CD4-positive, alpha-beta T cell treated with Interleukin-17A for 4 hours (primary cell): ENCODE measurements at places on chromosomes 1 and 21.
A peak's percentile ranks its signal among the peaks of the same experiment; 100 is the strongest.

DNA sequence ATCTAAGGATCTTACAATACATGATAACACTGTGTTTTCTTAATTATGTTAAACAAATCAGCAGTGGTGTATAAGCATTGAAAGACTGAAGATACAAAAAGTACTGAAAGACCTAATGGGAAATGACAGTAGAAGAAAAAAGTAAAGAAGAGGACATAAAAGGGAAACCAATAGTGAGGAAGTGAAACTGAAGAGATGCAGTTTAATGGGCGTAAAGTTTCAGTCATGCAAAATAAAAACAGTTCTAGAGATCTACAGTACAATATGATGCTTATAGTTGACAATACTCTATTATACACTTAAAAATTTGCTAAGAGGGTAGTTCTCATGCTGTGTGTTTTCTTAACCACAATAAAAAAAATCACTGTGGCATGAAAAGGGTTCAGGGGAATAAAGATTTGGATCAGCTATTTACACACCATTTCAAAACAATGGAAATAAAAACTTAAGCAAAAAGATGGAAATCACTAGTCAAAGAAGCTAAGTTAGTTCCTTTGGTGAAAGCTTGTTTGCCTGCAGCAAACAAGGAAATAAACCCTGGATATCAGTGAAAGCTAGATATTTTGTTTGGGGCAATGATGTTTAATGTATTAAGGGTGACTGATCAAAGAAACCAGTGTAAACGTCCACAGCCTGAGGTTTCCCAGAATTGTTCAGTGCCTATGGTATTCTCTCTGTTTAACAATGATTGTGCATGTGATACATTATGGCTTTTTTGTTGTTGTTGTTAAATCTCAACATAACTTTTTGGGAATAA, 1160.8 kb upstream of the ADGRL2 start:
- DNase-seq: no peak

DNA sequence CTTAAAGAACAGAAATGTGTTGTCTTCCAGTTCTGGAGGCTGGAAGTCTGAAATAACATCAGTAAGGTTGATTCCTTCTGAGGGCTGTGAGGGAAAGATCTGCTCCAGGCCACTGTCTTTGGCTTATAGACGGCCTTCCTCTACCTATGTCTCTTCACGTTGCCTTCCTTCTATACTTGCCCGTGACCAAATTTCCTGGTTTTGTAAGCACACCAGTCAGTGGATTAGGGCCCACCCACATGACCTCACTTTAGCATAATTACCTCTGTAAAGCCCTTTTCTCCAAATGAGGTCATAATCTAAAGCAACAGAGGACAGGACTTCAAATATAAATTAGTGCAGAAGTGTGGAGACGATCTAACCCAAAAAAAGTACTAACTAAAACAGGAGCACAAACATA, 231.6 kb downstream of the NRIP1 start:
- no peak for DNase-seq

- DNase-seq: no peak
Observed at GRCh38 chr1:30145723-30146303, 577.6 kb downstream of the MATN1 start.

- DNase-seq: no peak
Observed at GRCh38 chr21:25350056-25350455, 257.2 kb downstream of the MRPL39 start.

- no peak for DNase-seq
Observed at GRCh38 chr21:33801424-33802405, 113.9 kb downstream of the ATP5PO start.

GRCh38 chr1:171427852-171428471, 57.4 kb upstream of the PRRC2C start:
- no peak for DNase-seq

GRCh38 chr1:245389873-245390272, 235.1 kb downstream of the KIF26B start:
- DNase-seq: no peak

DNA sequence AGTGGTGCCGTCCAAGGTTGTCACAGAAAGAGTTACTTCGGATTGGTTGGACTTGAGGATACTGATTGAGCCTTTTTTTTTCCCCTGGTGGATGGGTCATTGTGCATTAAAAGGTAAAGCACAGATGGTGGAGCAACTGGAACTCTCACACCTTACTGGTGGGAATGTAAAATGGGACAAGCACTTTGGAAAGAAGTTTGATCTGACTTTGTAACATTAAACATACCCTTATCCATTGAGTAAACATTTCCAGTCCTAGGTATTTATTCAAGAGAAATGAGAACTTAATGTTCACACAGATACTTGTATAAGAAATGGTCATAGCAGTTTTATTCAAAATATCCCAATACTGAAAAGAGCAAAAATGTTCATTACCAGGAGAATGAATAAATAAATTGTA, 14.9 kb downstream of the PLA2G2A start:
- no peak for DNase-seq

DNA sequence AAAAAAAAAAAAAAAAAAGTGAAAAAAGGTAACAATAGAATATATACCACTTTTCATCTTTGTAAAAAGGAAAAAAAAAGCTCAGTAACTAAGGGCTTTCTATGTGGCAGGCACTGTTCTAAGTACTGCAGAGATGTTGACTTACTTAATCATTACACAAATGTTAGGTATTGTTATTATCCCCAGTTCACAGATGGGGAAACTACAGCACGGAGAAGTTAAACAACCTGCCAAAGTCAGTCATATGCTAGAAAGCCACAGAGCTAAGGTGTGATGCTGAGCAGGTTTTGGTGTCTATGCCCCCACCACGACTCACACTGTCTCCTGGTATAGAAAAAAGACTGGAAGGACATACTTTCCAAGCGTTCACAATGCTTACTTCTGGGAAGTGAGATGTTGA, 6.6 kb upstream of the PNRC2 start:
- no peak for DNase-seq

- no peak for DNase-seq
Observed at GRCh38 chr1:14945132-14946010, 208.2 kb upstream of the TMEM51 start.

DNA sequence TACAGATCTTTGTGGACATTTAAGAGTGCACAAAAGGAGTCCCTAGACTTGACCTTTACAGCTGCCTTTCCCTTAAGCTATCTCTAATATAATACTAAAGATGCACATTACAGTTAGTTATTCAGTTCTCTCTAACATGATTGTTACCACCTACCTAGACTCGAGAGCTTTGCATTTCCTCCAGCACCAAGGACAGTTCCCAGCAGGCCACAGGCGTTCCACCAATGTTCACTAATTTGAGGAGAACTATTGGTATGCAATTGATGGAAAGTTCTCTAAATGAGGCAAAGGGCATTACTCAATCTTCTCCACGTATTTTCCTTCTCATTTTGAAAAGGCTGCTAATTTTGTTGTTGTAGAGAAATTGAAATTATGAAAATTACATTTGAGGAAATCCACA, 5.4 kb upstream of the NTNG1 start:
- DNase-seq: peak; percentile 5

DNA sequence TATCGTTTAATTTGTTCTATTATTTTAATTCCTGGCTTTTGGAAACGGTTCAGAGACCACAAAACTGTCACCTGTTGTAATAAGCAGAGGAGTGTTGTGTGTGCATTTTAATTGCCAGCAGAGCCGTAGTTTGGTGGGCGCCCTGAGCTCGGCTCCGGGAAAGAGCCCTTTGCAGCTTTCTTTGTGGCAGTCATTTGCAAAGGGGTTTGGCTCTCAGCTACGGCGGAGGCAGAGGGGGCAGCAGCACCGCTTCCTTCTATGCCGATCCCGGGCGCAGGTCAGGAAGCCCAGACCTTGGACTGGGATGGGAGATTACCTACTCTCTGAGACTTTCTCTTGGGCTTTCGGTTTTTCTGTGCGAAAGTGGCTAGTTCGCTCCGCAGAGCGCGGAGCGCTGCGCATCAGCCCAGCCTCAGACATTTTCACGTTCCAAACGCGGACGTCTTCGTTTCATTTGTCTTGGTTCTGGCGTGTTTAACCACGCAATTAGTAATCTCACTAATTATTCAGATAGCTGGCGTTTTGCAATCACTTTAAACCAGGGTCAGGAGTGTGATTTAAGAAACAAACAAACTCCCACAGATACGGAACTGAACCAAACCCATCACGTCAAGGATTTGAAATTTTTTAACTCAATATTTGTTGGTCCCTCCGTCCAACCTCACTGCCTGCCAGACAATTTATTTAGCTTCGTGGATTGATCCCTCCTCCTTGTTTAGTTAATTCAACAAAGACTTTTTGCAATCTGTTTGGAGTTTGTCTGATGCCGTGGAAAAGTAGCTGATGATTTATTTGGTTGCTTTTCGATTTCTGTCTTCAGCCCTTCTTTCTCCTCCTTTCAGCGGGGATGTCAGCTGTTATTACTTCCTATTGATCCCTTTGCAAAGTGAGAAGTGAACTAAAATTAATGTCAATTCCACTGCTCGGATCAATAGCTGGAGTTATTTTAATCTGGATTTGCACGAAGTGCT, 3.9 kb downstream of the RNF220 start:
- no peak for DNase-seq

DNA sequence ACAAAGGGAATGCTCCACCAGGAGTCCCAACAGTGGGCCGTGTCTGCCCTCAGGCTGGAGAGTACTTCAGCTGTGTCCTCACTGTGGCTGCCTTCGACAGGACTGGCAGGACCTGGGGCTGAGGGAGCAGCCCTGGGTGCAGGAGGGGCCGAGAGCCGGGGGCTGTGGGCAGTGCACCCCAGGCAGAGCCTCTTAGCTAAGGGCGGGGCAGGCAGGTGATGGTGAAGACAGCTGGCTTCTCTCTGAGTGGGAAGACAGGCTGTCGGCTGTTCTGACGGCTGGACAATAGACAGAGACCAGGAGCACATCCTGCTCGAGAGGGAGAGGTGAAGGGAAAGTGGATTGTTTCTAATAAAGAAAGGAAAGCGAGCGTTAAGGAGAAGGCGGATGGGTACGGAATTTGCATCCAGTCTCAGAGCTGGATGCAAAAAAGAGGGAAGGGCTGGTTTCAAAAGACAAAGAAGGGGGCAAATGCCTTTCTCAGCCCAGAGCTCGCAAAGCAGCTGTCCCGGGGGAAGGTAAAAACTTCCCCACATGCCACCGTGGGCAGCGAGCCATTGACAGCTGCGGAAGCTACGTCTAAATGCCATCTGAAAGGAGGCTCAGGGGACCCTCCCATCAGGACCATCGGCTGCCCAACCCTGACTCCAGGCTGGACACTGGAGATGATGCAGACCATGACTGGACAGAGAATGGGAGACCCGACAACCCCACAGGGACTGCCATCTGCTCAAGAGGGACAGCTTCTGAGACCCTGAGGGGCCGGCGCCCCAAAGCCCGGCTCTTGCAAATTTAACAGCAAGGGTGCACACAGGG, 92.0 kb downstream of the STUM start:
- DNase-seq: no peak

DNA sequence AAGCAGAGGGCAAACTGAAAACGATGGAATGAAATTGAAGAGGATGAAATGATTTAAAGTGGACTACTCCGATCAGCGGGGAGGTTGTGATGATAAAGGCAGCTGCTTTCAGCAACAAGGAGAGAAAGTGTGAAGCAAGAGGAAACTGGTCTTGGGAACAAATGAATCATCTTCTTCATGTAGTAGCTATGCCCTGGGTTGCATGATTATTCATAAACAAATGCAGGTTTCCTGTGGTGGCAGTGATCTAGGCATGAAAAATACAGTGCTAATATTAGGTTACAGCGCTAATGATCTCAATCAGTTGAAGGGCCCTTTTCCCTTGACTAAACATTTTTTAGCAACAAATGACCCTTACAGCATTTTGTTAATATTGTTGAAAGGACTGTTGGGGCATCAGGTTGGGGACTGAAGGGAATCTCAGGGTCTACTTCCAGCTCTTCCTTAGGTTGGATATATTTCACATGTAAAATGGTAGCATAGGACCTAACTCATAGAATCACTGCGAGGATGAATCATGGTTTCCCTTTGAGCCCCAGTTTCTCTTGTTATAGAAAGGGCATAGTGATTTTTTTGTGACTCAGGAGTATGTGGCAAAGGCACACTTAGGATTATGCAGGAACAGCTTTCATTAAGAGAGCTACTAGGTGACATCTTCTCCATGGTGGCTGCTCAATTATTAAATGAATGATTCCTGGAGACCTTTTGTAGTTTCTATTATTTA, 1.9 kb upstream of the ZFYVE9 start:
- DNase-seq: peak; percentile 38

DNA sequence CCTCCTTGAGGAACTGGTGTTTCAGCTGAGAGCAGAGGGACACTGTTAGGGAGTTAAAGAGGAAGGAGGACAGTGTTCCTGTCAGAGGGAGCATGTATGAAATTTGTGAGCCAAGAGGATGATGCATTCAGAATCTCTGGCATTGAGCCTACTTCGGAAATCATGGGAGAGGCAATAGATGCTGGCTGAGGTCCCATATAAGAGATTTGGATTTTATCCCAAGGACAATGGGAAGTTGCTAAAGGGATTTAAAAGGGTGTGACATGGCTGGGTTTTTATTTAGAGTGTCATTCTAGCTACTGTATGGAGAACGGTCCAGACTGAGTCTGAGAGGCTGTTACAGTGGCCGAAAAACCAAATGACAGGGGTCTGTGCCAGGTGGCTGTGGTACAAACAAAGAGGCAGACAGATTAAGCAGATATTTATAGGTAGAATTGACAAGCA, 403.2 kb upstream of the B3GALT2 start:
- DNase-seq: no peak

DNA sequence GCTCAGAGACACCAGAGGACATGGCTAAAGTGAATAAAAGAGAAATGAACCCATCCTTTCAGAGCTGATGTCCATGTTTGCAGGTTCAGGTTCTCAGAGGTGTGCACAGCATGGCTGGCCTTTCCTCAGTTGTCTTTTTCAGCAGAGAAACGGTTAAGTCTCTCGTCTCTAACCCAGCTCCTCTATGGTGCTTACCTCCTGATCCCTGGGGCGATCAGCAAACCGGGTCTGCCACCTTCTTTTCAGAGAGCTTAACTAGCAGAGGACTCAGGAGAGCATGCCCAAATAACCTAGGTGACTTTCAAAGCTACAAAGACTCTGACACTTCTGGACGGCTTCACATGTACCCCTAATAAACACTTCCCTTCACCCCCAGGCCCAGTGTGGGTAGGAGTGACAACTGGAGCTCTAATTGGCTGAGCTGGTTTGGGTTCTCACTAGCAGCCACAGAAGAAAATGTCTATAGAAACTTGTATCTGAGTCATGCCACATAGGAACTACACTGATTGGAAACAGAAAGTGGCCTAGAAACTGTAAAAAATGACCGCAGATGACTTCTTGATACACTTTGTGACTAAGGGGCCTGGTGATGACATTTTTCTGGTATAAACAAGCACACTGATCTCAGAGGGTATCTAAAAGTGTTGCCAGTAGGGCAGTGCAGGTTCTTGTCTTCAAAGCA, at the start of gene AIM2:
TSS of gene AIM2 (minus strand) at position 329 of the 682 bp plus-strand sequence. CDS start 3,267 bp downstream, outside the sequence.
- peak; percentile 66 for DNase-seq

DNA sequence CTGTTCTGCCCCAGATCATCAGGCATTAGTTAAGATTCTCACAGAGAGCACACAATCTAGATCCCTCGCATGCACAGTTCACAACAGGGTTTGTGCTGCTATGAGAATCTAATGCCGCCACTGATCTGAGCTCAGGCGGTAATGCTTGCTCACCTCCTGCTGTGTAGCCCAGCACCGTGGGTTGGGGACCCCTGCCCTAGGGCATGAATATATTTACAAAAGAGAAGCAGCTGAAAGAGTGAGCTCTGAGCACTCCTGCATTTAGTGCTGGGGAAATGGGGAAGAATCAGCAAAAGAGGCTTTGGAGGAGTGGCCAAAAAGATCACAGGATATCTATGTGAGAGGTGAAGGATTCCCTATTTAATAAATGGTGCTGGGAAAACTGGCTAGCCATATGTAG, 5.6 kb downstream of the CFAP57 start:
- DNase-seq: no peak

- DNase-seq: no peak
Observed at GRCh38 chr1:67564193-67564592, 120.8 kb upstream of the GADD45A start.

GRCh38 chr21:42199868-42200463, 19.0 kb upstream of the ABCG1 start:
- no peak for DNase-seq
